IPS DF 6.9 (cell line): ENCODE measurements at places on chromosomes 2 and 18.

GRCh38 chr2:127508631-127509034 lies 17.7 kb downstream of the IWS1 start:
- peaks cover 4% of the 10 kb centered on the region; the same call in 1 of the 2 replicates for H3K36me3 ChIP-seq
- no peaks in the 10 kb centered on the region for H3K4me1 ChIP-seq
- H3K27ac ChIP-seq, result no peak overlapping the region
- no peak overlapping the region for H3K4me3 ChIP-seq
- DNase-seq, result no peak

- no peaks in the 10 kb centered on the region for H3K4me1 ChIP-seq
- no peak for DNase-seq
- H3K27me3 ChIP-seq, result no peaks in the 10 kb centered on the region
- no peaks in the 10 kb centered on the region for H3K36me3 ChIP-seq
- H3K4me3 ChIP-seq, result no peak overlapping the region
Observed at GRCh38 chr2:46796843-46797625, 118.6 kb downstream of the MCFD2 start.

DNA sequence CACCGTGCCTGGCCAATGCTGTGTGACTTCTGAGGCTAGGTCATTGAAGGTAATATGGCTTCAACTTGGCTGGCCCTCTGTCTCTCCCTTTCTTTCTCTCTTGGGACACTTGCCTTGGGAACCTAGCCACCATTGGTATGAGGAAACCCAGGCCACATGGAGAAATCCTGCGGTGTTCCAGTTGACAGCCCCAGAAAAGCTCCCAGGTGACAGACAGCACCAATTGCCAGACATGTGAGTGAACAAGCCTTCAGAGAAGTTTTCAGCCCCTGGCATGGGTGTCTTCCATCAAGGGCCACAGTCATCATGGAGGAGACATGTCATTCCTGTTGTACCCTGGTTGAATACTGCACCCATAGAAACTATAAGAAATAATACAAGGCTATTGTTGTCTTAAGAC lies 186.6 kb downstream of the RAB3GAP1 start:
- no peaks in the 10 kb centered on the region for H3K36me3 ChIP-seq
- no peaks in the 10 kb centered on the region for H3K27me3 ChIP-seq

GRCh38 chr2:197975931-197976519 lies 171.6 kb downstream of the PLCL1 start:
- no peak overlapping the region for H3K4me3 ChIP-seq
- no peaks in the 10 kb centered on the region for H3K36me3 ChIP-seq
- peaks cover 1% of the 10 kb centered on the region; the same call in 1 of the 2 replicates for H3K4me1 ChIP-seq
- DNase-seq, result no peak
- H3K27me3 ChIP-seq, result no peaks in the 10 kb centered on the region
- H3K27ac ChIP-seq, result no peak overlapping the region

- H3K27me3 ChIP-seq, result no peaks in the 10 kb centered on the region
- DNase-seq, result no peak
- no peaks in the 10 kb centered on the region for H3K36me3 ChIP-seq
- H3K4me1 ChIP-seq, result no peaks in the 10 kb centered on the region
- no peak overlapping the region for H3K4me3 ChIP-seq
- no peak overlapping the region for H3K27ac ChIP-seq
Observed at GRCh38 chr18:57230861-57231585, 84.1 kb downstream of the BOD1L2 start.

GRCh38 chr2:63571291-63571690 lies 17.0 kb downstream of the WDPCP start:
- H3K4me3 ChIP-seq, result no peak overlapping the region
- H3K27ac ChIP-seq, result no peak overlapping the region
- no peaks in the 10 kb centered on the region for H3K27me3 ChIP-seq
- H3K36me3 ChIP-seq, result no peaks in the 10 kb centered on the region

- DNase-seq, result no peak
- no peak overlapping the region for H3K4me3 ChIP-seq
Observed at GRCh38 chr2:13651684-13652131, 935.0 kb downstream of the TRIB2 start.

DNA sequence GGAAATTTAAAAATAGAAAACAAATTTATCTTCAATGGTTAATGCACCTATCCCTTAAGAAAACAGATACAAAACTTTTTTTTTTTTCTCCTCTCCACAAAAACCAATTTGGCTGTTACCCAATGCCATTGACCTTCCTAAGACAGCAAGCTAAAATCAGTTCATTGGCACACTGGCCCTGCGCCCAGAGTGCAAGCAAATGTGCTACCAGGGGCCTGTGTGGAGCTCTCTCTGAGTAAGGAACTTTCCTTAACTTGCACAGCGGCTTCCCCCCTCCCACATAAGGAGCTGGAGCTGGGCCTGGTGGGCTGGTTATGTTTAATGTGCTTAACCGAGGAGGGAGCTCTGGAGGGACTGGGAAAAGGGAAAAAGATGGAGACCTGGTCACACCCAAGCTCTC lies 17.6 kb upstream of the POU3F3 start:
- DNase-seq, result no peak
- H3K4me3 ChIP-seq, result no peak overlapping the region
- H3K4me1 ChIP-seq, result 0 out of 2 replicates have a peak, but pooled peaks cover 1% of the 10 kb centered on the region
- H3K36me3 ChIP-seq, result no peaks in the 10 kb centered on the region
- H3K27ac ChIP-seq, result no peak overlapping the region

- H3K4me1 ChIP-seq, result no peaks in the 10 kb centered on the region
- no peaks in the 10 kb centered on the region for H3K27me3 ChIP-seq
- no peak overlapping the region for H3K27ac ChIP-seq
Observed at GRCh38 chr2:143730155-143730952, 601.1 kb downstream of the ARHGAP15 start.

- no peaks in the 10 kb centered on the region for H3K4me1 ChIP-seq
- no peaks in the 10 kb centered on the region for H3K27me3 ChIP-seq
- H3K4me3 ChIP-seq, result no peak overlapping the region
- no peak for DNase-seq
- no peak overlapping the region for H3K27ac ChIP-seq
- no peaks in the 10 kb centered on the region for H3K36me3 ChIP-seq
Observed at GRCh38 chr2:144948205-144948855, 428.4 kb upstream of the ZEB2 start.

DNA sequence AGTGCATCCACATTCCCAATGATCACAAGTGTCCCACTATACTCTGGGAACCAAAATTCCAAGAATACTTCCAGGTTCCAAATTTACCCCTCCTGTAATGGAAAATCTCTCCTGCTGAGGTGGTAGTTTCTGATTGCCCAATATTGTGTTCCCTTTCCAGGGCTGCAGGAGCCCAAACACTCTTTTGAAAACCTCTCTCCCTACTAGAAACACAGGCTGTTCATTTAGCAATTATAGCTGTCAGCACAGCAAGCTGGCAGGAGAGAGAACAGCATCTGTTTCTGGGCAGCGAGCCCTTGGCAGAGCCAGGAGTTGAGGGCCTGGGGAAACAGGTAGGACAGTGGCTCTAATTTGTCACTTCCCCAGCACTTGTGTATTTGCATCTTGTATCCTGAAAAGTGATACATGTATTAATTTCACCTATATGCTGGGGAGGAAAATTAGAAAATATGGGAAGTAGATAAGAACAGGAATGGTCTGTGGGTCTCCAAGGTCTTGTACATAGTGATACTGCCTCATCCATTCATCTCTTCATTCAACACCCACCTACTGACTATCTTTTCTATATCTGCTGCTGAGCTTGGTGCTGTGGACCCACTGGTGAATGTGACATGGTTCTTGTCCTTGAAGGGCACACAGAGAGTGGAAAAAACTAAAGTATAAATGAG lies 16.9 kb upstream of the PAIP2B start:
- no peak for DNase-seq
- H3K4me3 ChIP-seq, result no peak overlapping the region
- H3K36me3 ChIP-seq, result no peaks in the 10 kb centered on the region
- H3K4me1 ChIP-seq, result no peaks in the 10 kb centered on the region
- no peak overlapping the region for H3K27ac ChIP-seq

DNA sequence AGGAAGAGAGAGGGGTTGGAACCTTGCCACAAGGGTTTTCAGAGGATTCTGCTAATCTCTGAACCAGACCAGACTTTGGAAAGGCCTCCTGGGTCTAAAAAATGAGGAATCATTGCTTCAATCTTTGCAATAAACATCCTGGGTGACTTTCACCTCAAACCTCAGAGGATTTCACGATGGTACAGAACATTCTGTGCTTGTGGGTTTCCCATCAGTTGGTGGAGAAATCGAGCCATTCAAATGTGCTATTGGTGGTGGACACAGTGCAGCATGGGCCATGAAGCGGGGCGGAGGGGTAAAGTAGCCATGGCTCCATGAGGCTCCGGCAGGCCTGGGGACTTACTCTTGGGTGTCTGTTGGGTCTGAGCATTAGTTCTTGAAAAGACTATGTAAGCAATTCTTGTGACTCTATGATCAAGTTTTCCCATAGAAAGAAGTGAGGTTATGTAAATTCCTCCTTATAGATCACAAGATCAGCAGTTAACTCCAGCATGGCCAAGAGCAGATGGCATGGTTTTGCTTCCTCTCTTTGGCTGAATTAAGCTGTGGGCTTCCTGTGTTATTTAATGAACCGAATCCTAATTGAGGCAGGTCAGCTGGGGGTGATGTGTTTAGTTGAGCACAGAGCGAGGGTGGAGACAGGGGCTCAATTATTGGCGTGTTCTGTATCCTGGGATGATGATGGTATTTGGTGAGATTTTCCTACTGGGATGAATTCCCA lies 1.9 kb upstream of the IL1R2 start:
- no peak for DNase-seq
- no peaks in the 10 kb centered on the region for H3K36me3 ChIP-seq
- no peak overlapping the region for H3K27ac ChIP-seq
- H3K4me3 ChIP-seq, result no peak overlapping the region
- no peaks in the 10 kb centered on the region for H3K4me1 ChIP-seq

DNA sequence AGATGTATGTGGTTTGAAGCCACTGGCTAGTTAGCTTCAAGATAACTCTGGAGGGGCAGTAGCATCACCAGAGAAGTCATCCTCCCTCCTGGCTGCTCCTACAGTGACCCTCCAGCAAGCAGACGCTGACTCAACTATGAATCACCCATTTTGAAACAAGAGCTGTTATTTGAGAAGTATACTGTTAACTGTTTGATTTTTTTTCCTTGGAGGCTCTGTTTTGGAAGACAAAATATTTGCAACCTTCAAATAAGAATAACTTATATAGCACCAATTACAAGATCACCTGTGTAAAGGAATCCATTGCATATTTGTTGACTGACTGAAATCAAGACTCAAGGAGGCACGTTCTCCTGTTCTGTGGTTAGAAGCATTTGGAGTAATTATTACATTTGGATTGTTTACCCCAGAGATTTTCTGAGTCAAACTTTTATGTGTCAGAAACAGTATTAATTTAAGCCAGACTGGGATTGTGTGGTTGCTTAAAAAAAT lies 313.8 kb downstream of the MTX2 start:
- no peak overlapping the region for H3K27ac ChIP-seq
- no peaks in the 10 kb centered on the region for H3K4me1 ChIP-seq
- H3K36me3 ChIP-seq, result no peaks in the 10 kb centered on the region
- no peak overlapping the region for H3K4me3 ChIP-seq
- DNase-seq, result no peak
- no peaks in the 10 kb centered on the region for H3K27me3 ChIP-seq

DNA sequence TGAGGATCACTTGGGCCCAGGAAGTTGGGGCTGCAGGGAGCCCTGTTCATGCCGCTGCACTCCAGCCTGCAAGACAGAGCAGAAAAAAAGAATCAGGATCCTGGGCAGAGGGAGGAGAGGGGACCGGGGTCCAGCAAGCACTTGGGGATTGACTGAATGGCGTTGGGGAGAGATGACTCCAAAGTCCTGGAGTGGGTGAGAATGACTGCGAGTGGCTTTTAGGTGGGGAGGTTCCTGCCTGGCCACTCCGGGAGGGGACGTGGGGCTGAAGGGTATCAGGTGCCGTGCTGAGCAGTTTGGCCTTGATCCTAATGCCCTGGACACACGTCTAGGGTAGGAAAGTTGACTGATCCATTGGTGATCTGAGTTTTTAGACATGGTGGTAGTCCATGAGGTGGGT lies 3.5 kb upstream of the NFATC1 start:
- peaks cover 6% of the 10 kb centered on the region for H3K4me1 ChIP-seq
- no peak overlapping the region for H3K27ac ChIP-seq

DNA sequence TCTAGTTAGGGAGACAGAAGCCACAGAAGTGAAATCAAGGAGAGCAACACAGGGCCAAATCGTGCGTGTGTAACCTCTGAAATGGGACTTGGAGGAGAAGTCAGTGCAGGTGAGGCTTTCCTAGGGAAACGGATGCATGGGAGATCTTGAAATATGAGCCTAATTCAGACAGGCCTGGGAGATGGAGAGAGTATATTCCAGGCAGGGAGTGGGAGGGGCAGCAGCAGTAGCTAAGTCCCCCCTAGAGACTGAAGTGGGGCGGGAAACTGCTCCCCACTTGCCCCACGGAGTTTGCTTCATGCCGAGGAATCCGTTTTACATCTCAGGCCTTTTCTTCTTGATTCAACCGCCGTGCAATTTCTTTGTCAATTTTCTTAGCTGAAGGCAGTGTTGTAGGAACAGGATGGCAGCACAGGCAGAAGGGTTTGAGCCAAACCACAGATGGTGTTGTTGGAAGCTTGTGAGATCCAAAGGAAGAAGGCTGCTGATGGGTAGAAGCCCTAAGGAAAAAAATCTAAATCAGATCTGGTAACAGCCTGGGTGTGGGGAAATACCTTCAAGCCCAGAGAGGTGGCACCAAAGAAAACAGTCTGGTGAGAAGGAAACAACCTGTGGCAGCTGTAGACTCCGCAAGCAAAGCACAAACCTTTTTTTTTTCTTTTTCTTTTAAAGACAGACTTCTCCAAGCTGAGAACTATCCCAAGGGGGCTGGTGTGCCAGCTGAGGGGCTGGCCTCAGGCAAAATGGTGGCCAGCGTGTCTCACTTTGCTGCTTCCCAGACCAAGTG lies 40.2 kb downstream of the EPAS1 start:
- DNase-seq, result no peak
- H3K36me3 ChIP-seq, result no peaks in the 10 kb centered on the region
- H3K27ac ChIP-seq, result no peak overlapping the region
- no peaks in the 10 kb centered on the region for H3K27me3 ChIP-seq
- H3K4me1 ChIP-seq, result peaks cover 7% of the 10 kb centered on the region
- H3K4me3 ChIP-seq, result no peak overlapping the region

- no peak overlapping the region for H3K4me3 ChIP-seq
- no peaks in the 10 kb centered on the region for H3K27me3 ChIP-seq
- H3K4me1 ChIP-seq, result no peaks in the 10 kb centered on the region
- DNase-seq, result no peak
Observed at GRCh38 chr18:2512059-2512458, 59.2 kb downstream of the METTL4 start.

DNA sequence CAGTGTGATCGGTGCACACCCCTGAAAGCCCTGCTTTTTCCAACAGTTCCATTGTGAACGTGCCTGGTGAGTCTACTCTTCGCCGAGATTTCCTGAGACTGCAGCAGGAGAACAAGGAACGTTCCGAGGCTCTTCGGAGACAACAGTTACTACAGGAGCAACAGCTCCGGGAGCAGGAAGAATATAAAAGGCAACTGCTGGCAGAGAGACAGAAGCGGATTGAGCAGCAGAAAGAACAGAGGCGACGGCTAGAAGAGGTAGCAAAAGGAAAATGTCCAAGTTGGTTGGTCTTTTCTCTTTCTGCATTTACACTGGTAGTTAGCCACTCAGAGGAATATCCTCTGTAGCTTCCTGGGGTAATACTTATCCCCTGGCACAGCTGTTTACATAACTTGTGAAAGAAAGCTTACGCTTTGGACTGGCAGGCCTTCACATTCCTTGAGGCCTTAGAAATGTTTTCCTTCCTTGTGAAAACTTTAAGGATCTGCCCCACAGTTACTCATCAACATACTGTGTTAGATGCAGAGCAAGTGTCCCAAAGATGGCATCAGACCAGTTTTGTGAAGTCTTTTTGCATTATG lies 146.6 kb downstream of the MAP4K4 start:
- no peak overlapping the region for H3K27ac ChIP-seq
- H3K4me3 ChIP-seq, result no peak overlapping the region
- H3K27me3 ChIP-seq, result no peaks in the 10 kb centered on the region
- no peaks in the 10 kb centered on the region for H3K4me1 ChIP-seq
- H3K36me3 ChIP-seq, result peaks cover 10% of the 10 kb centered on the region; the same call in 1 of the 2 replicates
